Subcutaneous preadipocyte (primary cell): ENCODE measurements at places on chromosomes 5 and 9. TPM values are rescaled to one million over a fixed set of nuclear protein-coding genes. Genes with fewer than 3 reads are reported as not detected.

The CCNI2 gene
- total RNA-seq = not detected in 2 replicates

The ANKRD34B gene
- not detected in 2 replicates for total RNA-seq

The COL5A1 gene
- 56.7 and 79.7 TPM in 2 replicates for total RNA-seq

The C6 gene
- 0.37 TPM in 1 of 2 replicates, not detected in the other for total RNA-seq

The ABO gene
- not detected in 2 replicates for total RNA-seq

The MARCOL gene
- not detected in 2 replicates for total RNA-seq
